ENCODE measurements at places on chromosomes 3 and 15.

GRCh38 chr3:160279657-160280056 is 54.4 kb downstream of the C3orf80 start:
- H3K27ac ChIP-seq, result no peak overlapping the region
- DNase-seq, result no peak
- H3K4me3 ChIP-seq, result no peak overlapping the region
- peaks cover 10% of the 10 kb centered on the region for H3K36me3 ChIP-seq
- no peaks in the 10 kb centered on the region for H3K27me3 ChIP-seq

- no peak for DNase-seq
- peaks cover 46% of the 10 kb centered on the region for H3K36me3 ChIP-seq
- peaks cover 9% of the 10 kb centered on the region for H3K4me1 ChIP-seq
- no peak overlapping the region for H3K27ac ChIP-seq
- no peak overlapping the region for H3K4me3 ChIP-seq
- no peaks in the 10 kb centered on the region for H3K27me3 ChIP-seq
Observed at GRCh38 chr15:52154896-52155865, 36.0 kb downstream of the GNB5 start.

- H3K4me3 ChIP-seq, result no peak overlapping the region
- no peaks in the 10 kb centered on the region for H3K36me3 ChIP-seq
- no peaks in the 10 kb centered on the region for H3K4me1 ChIP-seq
- DNase-seq, result no peak
Observed at GRCh38 chr3:54349231-54349652, 226.9 kb downstream of the CACNA2D3 start.

DNA sequence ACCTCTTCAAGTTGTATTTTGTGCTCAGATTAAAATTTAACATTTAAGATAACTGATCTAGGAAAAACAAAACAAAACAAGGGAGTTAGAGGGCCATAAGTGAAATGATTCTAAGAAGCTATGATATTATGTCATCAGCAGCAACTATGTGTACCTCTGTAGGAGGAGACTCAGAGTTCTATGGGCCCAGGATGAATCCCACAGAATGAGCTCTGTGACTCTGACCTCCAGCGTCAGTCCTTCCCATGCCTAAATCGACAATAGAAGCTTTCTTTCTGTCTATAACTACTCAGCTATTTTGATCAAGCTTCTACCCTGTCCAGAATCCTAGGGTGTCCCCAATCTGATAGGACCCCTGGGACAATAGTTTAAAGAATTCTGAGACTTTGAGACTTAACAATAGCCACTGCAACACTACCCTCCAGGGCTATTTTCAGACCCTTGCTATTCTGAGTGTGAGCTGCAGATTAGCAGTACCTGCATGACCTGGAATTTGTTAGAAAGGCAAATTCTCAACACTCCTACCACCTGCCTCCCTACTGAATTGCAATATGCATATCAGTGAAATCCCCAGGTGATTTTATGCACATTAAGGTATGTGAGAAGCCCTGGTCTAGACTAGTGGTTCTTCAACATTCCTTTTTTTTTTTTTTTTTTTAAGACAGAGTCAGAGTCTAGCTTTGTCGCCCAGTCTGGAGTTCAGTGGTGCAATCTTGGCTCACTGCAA is 66.7 kb downstream of the ARHGAP31 start:
- no peaks in the 10 kb centered on the region for H3K27me3 ChIP-seq
- no peak overlapping the region for H3K4me3 ChIP-seq
- no peak for DNase-seq
- H3K27ac ChIP-seq, result no peak overlapping the region
- no peaks in the 10 kb centered on the region for H3K4me1 ChIP-seq

GRCh38 chr3:187804745-187805121 is 59.5 kb upstream of the BCL6 start:
- no peaks in the 10 kb centered on the region for H3K36me3 ChIP-seq
- H3K4me3 ChIP-seq, result no peak overlapping the region
- H3K4me1 ChIP-seq, result peaks cover 36% of the 10 kb centered on the region
- H3K27ac ChIP-seq, result no peak overlapping the region
- H3K27me3 ChIP-seq, result no peaks in the 10 kb centered on the region

GRCh38 chr3:129974833-129975704 is 549 bp downstream of the TRH start:
- H3K36me3 ChIP-seq, result no peaks in the 10 kb centered on the region
- H3K4me3 ChIP-seq, result peak overlapping the region; percentile 64
- peaks cover 84% of the 10 kb centered on the region for H3K27me3 ChIP-seq
- DNase-seq, result no peak
- no peak overlapping the region for H3K27ac ChIP-seq

DNA sequence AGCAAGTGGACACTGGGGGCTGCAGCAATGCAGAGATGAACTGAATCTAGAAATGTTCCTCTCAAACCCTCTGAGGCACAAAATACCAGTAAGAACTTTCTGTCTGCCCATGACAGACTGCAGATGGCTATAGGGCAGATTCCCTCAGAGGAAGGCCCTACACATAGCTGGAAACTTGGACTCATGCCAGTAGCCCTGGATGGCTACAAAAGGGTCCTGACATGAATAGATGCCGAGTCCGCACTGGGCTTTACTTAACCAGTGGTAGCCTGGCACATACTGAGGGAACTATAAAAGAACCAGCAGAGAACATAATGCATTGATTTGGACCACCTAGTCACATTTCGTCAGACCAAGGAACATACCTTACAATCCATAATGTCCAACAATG is 66.7 kb downstream of the C3orf80 start:
- H3K4me1 ChIP-seq, result no peaks in the 10 kb centered on the region
- H3K27ac ChIP-seq, result no peak overlapping the region
- no peaks in the 10 kb centered on the region for H3K27me3 ChIP-seq
- H3K4me3 ChIP-seq, result no peak overlapping the region

DNA sequence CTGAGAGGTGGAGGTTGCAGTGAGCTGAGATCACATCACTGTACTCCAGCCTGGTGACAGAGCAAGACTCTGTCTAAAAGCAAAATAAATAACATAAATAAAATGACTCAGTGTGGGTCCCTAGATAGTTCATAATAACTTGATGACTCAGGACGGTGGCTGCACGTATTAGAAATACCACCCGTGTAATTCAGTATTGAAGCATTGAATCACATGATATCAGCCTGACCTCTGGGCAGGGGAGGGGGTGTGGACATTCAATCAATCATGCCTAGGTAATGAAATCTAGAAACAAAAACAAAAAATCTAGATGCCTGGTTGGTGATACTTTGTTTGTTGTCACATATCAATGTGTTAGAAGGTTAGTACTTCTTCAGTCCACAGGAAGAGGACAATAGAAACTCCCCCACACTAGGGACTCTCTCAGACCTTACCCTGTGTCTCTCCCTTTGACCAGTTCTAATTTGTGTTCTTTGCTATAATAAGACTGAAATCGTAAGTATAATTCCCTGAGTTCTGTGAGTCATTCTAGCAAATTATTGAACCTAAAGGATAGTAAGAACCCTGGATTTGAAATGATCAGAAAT is 177.3 kb downstream of the GAP43 start:
- H3K27ac ChIP-seq, result no peak overlapping the region
- peaks cover 47% of the 10 kb centered on the region for H3K27me3 ChIP-seq
- no peak for DNase-seq
- no peak overlapping the region for H3K4me3 ChIP-seq
- H3K36me3 ChIP-seq, result no peaks in the 10 kb centered on the region

GRCh38 chr3:5227812-5228211 is 40.3 kb downstream of the EDEM1 start:
- H3K36me3 ChIP-seq, result peaks cover under 1% of the 10 kb centered on the region
- H3K4me3 ChIP-seq, result no peak overlapping the region
- DNase-seq, result no peak

DNA sequence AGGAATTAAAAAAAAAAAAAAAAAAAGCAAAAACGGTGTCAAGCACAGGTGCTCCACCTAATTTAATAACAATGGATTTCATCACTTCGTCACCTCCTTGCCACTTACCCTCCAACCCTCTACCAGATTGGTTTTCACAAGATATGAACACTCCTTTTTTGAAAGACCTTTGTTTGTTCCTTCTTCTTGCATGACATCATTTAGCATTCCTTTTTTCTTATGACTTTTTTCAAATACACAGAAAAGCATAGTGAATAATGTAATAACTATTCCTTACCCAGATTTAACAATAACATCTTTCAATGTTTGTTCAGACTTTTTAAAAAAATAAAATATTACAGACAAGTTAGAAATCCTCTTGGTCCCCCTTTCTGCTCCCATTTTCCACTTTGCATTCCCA is 16.3 kb downstream of the COL6A6 start:
- H3K4me1 ChIP-seq, result peaks cover 7% of the 10 kb centered on the region
- H3K36me3 ChIP-seq, result no peaks in the 10 kb centered on the region
- H3K4me3 ChIP-seq, result no peak overlapping the region
- DNase-seq, result no peak

DNA sequence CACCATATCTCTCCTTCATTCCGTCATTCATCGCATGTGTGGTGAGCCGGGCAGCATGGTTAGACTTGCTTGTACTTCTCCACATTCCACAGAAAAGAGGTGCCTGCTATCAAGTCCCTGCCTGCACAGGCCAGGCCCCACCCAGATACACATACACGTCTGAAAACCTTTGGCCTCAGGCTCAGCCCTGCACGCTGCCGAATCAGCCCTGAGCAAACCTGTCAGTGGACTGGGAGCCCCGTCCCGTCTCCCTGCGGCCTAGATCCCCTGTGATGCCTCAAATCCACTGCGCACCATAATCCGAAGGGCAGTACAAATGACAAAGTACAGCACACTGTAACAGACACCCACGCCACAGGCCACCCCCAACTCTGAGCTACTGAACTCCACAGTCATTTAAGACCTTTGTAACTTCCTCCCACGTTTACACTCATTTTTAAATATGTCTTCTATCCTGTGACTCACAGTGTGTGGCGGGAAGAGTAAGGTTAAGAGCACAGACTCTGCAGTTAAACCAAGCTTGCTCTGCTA is 67.1 kb downstream of the MB21D2 start:
- no peaks in the 10 kb centered on the region for H3K4me1 ChIP-seq
- H3K27ac ChIP-seq, result no peak overlapping the region
- no peaks in the 10 kb centered on the region for H3K27me3 ChIP-seq
- no peak for DNase-seq
- H3K4me3 ChIP-seq, result no peak overlapping the region
- no peaks in the 10 kb centered on the region for H3K36me3 ChIP-seq

- H3K4me1 ChIP-seq, result no peaks in the 10 kb centered on the region
- no peak overlapping the region for H3K27ac ChIP-seq
- H3K36me3 ChIP-seq, result peaks cover 22% of the 10 kb centered on the region
- H3K4me3 ChIP-seq, result no peak overlapping the region
- no peaks in the 10 kb centered on the region for H3K27me3 ChIP-seq
- no peak for DNase-seq
Observed at GRCh38 chr3:41247055-41248004, 48.0 kb downstream of the CTNNB1 start.

GRCh38 chr15:101016581-101016980 is 97.4 kb downstream of the LRRK1 start:
- H3K4me3 ChIP-seq, result no peak overlapping the region
- peaks cover 6% of the 10 kb centered on the region for H3K27me3 ChIP-seq
- peak overlapping the region; percentile 26 for H3K27ac ChIP-seq
- DNase-seq, result no peak
- H3K36me3 ChIP-seq, result no peaks in the 10 kb centered on the region
- no peaks in the 10 kb centered on the region for H3K4me1 ChIP-seq

- no peak for DNase-seq
- H3K36me3 ChIP-seq, result no peaks in the 10 kb centered on the region
- no peaks in the 10 kb centered on the region for H3K27me3 ChIP-seq
- no peak overlapping the region for H3K4me3 ChIP-seq
Observed at GRCh38 chr3:164406281-164406680, 672.0 kb downstream of the SI start.

GRCh38 chr15:87757084-87757483 is 499.5 kb downstream of the NTRK3 start:
- H3K4me1 ChIP-seq, result peaks cover 5% of the 10 kb centered on the region
- H3K36me3 ChIP-seq, result peaks cover 4% of the 10 kb centered on the region
- peaks cover 9% of the 10 kb centered on the region for H3K27me3 ChIP-seq
- DNase-seq, result no peak

- no peak overlapping the region for H3K4me3 ChIP-seq
- no peak for DNase-seq
- peaks cover 9% of the 10 kb centered on the region for H3K27me3 ChIP-seq
Observed at GRCh38 chr15:73001840-73002239, 50.4 kb upstream of the NEO1 start.

GRCh38 chr15:57220205-57220604 is 156.1 kb upstream of the CGNL1 start:
- no peaks in the 10 kb centered on the region for H3K36me3 ChIP-seq
- no peaks in the 10 kb centered on the region for H3K27me3 ChIP-seq

DNA sequence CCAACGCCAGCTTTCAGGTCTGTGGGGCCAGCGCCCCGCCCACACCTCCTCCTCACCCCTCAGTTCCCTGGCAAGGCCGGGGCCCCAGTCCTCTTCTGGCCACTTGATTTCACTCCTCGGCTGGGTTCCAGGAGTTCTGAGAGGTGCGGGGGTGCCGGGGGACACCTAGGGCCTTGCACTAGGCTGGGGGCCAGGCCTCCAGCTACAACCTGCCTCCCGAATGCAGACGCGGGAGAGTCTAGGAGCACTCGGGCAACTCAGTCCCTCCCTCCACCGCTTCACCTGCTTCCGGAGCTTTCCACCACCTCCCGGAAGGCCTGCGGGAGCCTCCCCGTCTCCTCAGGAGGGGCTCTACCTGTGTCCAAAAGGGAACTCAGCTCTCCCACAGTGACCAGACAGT is 35.6 kb downstream of the TNK2 start:
- peaks cover 27% of the 10 kb centered on the region for H3K36me3 ChIP-seq
- peaks cover 11% of the 10 kb centered on the region for H3K4me1 ChIP-seq
- H3K27me3 ChIP-seq, result no peaks in the 10 kb centered on the region
- no peak for DNase-seq
- H3K4me3 ChIP-seq, result no peak overlapping the region
- H3K27ac ChIP-seq, result peak overlapping the region; percentile 8

- DNase-seq, result no peak
- no peak overlapping the region for H3K4me3 ChIP-seq
- no peak overlapping the region for H3K27ac ChIP-seq
Observed at GRCh38 chr3:2714834-2715233, 395.3 kb downstream of the IL5RA start.

- H3K4me3 ChIP-seq, result no peak overlapping the region
- no peaks in the 10 kb centered on the region for H3K27me3 ChIP-seq
- no peak overlapping the region for H3K27ac ChIP-seq
- no peaks in the 10 kb centered on the region for H3K36me3 ChIP-seq
- DNase-seq, result no peak
Observed at GRCh38 chr3:166351461-166351860, 514.2 kb upstream of the BCHE start.

DNA sequence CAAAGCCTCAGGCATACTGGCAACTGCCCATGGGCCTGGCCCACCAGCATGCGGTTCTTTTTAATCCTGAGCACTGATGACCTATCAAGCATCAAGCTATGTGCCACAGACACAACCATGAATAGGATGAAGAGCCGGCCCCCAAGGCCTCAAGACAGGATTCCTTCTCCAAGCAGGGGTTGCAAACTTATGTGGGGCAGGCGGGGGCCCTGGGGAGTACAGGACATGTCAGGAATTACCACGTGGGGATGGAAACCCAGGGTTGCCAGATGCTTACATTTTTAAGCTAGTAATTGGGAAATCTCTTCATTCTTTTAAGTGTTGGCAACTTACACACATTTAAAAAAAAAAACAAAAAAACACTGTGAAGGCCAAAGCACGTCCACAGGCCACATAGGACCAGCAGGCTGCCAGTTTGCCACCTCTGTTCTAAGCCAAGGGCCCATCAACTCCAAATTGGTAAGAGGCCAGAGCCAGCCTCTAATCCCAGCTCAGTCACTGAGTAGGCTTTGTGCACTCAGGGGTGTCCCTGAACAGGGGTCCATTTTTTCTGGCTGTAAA is 32.8 kb downstream of the BDH1 start:
- H3K27me3 ChIP-seq, result no peaks in the 10 kb centered on the region
- peak overlapping the region; percentile 64 for H3K27ac ChIP-seq
- H3K4me3 ChIP-seq, result no peak overlapping the region
- H3K36me3 ChIP-seq, result peaks cover 4% of the 10 kb centered on the region
- peaks cover 4% of the 10 kb centered on the region for H3K4me1 ChIP-seq
- no peak for DNase-seq

- peaks cover 39% of the 10 kb centered on the region for H3K27me3 ChIP-seq
- no peak overlapping the region for H3K27ac ChIP-seq
- H3K4me3 ChIP-seq, result no peak overlapping the region
- no peaks in the 10 kb centered on the region for H3K36me3 ChIP-seq
Observed at GRCh38 chr15:63339006-63339766, 42.5 kb downstream of the CA12 start.
